ENCODE measurements at places on chromosomes 4 and X.

DNA sequence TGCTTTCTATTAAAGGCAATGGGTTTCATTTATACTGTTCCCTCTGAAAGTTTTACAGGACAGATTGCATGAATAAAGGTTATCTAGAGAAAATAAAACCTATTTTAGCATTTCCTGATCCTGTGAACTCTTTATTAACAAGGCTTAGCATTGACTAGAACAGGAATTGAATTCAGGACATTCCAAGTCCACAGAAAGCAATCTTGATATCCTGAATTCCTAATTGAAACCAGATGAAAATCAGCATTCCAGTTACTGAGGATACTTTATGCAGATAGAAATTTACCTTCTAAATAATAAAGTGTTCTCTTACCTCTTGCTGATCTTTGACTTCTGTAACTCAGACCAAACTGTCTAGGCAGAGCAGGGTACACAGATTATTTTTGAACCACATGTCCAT is 151.4 kb downstream of the ZNF518B start:
- DNase-seq, result no peak

DNA sequence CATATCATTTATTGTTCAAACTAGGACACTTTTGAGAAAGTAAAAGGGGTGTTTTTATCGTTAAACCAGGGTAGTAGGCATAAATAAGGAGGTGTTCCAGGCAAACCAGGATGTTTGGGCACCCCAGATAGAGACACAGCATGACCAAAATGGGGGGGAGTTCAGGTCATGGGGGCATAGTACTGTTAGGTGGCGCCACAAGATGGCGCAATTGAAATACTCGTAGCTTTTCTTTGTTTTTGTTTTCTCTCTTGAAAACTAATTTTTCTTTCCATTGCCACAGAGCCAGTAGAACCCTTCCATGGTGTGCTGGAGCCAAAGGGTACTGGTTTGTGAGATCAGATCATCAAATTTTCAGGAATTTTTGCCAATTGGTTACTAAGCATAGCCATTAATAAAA is 283.4 kb downstream of the BCOR start:
- peak; percentile 13 for DNase-seq

- DNase-seq, result peak; percentile 61
Observed at GRCh38 chr4:7973545-7973981, 33.9 kb upstream of the AFAP1 start.

- DNase-seq, result no peak
Observed at GRCh38 chr4:145219090-145219489, 38.7 kb upstream of the OTUD4 start.

- peak; percentile 45 for DNase-seq
Observed at GRCh38 chrX:139889760-139890159, 43.1 kb downstream of the ATP11C start.

- DNase-seq, result peak; percentile 87
Observed at GRCh38 chr4:181968371-181968770, 274.8 kb upstream of the TENM3 start.

Data from fibroblast of skin of right quadriceps (primary cell).